ENCODE measurements at places on chromosomes 2 and 18.

GRCh38 chr2:121356058-121356640, 71.1 kb upstream of the TFCP2L1 start:
- DNase-seq: peak; percentile 60

DNA sequence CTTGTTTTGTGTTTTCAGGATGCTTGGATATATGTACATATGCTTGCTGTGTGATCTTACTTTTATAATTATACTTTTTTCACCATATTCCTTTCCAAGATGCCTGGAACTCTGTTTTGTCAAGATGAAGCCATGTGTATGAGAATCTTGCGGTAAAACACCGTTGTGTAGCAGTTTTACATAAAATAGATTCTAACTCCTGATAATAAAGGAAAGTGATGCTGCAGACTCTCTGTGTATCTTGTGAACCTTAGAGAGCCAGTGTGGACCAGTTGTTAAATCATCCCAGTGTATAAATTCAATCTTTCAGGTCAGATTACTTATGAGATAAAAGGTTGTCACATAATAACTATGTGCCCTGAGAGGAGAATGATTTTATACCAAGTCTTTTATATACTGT, 12.5 kb upstream of the ITGA4 start:
- DNase-seq: no peak

- DNase-seq: no peak
These were observed 7.0 kb upstream of the NDUFV2 start for GRCh38 chr18:9095297-9096006.

- DNase-seq: no peak
These were observed 50.5 kb downstream of the GAREM1 start for GRCh38 chr18:32420084-32420750.

DNA sequence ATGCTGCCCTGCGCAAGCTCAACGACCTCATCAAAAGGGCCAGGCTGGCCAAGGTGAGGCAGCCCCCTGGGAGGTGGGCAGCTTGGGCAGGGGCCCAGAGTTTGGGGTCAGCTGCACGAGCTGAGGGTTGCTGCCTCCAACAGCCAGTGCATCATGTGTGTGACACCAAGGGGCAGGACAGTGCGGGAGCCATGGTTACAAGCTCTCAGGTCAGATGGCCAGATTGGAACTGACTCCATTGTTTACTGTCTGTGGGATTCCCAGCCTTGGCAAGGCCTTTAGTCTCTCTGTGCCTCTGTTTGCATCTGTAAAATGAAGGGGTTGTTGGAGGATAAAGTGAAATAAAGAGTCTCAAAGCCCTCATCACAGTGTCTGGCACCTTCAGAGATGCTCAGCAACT, 26.9 kb downstream of the EHD3 start:
- DNase-seq: no peak

DNA sequence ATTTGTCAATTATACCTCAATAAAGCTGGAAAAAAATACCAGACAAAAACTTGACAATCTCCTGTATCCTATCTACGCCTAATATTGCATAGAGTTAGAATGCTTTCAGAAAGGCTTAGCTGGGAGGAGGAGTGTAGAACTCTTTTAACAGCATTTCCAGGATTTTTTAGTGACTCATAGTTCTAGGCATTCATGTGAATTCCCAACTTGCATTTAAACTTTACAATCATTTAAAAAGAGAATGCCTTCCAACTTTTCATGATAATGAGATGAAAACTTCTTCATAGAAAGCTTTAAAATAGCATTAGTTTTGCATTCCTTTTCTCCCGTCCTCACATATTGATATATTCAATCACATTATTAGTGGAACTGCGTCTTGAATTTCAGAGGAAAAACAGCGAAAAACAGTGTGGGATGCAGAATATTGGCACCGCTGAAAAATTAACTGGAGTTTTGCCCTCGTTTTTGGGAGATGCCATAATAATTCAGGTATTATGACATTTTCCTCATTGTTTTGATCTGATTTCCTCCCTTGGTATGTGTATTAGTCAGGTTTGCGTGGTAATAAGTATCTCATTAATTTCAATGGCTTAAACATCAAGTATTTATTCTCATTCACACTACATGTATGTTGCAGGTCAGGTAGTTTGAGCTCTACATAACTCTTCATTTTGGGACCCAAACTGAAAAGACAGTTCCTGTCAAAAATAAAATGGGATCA, 293.2 kb upstream of the FIGN start:
- DNase-seq: no peak

- no peak for DNase-seq
These were observed 77.1 kb downstream of the CYRIA start for GRCh38 chr2:16588565-16588964.

GRCh38 chr2:17620280-17620679, 79.8 kb downstream of the VSNL1 start:
- no peak for DNase-seq

DNA sequence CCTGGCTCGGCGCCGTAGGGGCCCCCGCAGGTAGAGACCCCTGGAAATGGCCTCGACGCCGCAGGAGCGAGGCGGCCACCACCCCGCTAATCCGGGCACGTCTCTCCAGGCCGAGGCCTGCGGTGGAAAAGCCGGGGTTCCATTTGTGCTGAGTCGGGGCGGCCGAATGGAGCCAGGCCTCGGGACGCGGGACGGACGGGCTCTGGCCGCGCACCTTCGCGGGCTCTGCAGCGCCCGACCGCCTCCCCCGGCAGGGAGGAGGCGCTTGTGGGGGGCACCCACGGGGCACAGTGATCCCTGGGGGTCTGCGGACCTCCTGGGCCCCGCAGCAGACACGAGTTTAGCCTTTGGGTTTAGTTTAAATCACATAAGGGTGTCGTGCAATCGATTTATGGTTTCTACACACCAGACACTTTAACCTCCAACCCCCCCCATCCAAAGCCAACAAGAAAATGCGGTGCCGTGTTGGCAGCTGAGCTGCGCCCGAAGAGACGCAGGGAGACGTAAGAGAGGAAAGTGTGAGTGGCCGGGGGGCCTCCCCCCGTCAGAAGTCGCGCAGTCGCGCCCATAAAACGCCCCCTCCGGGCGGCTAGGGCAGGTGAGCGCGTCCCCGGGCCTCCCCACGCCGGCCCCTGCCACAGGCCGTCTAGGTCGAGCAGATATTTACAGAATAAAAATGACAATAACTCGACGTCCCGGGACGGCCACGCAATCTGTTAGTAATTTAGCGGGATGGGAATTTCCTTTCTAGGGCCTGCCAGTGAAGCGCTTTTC, 1.0 kb upstream of the NFATC1 start:
- DNase-seq: no peak

DNA sequence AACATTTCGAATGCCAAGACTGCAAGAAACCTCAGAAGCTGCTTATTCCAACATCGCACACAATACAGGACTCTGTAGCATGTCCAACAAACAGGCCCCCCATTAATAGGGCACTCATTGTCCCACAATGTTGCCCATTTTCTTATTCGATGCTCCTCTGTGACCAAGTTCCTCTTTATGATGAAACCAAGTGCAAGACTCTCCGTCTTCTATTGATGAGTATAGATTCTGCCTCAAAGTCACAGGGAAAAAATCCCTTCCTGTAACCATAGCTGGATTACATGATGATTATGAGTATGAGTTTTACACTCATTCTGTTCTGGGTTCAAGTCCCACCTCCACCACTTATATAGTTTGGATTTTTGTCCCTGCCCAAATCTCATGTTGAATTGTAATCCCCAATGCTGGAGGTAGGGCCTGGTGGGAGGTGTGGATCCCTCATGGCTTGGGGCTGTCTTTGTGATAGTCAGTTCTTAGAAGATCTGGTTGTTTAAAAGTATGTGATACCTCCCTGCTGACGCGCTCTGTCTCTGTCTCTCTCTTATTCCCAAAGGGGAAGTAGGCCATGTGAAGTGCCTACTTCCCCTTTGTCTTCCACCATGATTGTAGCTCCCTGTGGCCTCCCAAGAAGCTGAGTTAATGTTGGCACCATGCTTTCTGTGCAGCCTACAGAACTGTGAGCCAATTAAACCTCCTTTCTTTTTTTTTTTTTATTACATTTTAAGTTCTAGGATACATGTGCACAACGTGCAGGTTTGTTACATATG, 148.7 kb downstream of the OSR1 start:
- no peak for DNase-seq

GRCh38 chr2:157260533-157261198, 3.2 kb downstream of the GALNT5 start:
- DNase-seq: no peak

- no peak for DNase-seq
These were observed 455.5 kb upstream of the MEIS1 start for GRCh38 chr2:65979446-65979845.

GRCh38 chr2:166117491-166117890, 10.3 kb downstream of the SCN1A start:
- DNase-seq: no peak

GRCh38 chr2:60581433-60582282, 28.2 kb upstream of the BCL11A start:
- no peak for DNase-seq

DNA sequence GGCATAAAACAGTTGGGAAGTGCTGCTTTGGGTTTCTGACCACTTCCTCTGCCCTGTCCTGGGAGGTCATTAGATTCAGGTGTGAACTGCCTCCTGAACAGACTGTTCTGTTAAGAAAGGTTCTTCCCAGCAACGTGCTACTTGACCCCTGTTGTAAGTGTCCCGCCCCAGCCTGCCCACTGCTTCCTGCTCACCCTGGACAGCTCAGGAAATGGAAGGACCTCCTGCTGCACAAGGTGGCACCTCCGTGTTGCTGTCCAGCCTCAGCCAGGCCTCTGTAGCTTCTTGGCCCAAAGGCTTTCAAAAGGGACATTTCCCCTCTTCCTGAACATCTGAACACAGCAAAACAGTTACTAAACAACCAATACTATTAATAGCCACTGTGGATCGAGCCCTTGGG, 5.3 kb downstream of the TOGARAM2 start:
- DNase-seq: no peak

GRCh38 chr2:206802654-206803514, 37.5 kb downstream of the FASTKD2 start:
- DNase-seq: no peak

GRCh38 chr2:579961-580360, 97.2 kb downstream of the TMEM18 start:
- DNase-seq: no peak

DNA sequence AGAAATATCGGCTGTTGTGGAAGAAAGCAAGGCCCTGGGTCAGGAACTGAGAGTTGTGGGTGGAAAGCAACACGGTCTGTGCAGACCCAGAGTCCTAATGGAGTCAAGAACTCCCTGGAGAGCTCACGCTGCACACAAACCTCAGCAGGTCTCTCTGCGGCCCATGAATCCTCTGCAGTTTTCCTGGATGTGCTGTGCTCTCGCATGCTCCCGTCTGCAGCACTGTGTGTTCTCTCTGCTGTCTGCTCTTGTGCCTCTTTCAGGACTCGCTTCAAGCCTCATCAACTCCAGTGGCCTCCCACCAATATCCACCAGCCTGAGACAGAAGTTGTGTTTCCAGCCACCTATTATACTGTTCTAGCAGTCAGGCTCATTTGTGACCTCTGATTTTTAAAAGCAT, 24.3 kb downstream of the RNU4ATAC start:
- DNase-seq: no peak

GRCh38 chr2:128455721-128456050, 137.0 kb upstream of the HS6ST1 start:
- DNase-seq: no peak

- no peak for DNase-seq
These were observed 68.2 kb downstream of the ZNF516 start for GRCh38 chr18:76426737-76427305.

DNA sequence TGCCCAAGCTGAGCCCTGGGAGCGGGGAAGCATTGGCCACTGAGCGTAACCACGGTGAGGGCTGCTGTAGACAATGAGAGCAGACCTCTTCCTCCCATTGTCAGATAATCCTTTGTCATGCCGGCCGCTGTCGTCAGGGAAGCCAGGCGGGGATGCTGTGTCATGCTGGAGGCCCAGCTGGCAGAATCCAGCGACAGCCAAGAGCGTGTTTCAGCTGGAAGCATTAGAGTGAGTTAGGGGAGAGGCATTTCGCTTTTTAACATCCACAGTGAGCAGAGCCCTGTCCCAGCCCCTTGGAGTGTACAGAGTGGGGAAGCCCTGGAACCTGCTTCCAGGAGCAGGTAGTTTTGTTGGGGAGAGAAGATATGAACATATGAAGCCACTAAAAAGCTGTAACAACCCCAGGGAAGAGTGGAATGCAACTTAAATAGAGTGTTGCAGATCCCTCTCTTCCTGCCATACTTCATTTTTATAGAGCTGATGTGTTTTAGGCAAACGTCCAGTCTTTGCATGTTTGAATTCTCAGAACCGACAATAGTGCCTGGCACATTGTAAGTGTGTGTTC, 7.0 kb downstream of the CTIF start:
- no peak for DNase-seq

GRCh38 chr2:5756272-5756671, 64.1 kb downstream of the SOX11 start:
- DNase-seq: no peak

DNA sequence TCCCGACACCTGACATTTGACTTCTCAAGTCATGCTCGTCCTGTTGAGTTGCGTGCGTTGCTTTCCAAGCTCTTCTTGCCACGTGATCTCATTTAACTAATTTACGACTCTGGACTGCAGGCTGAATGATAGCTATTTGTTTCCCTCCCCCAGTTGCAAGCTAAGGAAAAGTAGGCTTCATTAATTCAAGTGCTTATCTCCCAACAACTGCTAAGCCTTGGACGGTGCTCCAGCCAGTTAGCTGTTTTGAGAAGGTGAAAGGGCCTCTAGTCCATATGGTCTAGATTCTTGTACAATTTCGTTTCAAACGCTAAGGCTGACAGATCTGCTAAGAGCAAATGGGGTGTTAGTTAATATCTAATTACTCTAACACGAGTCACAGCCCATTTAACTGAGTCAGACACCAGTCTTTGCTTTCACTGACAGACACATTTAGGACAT, 21.1 kb downstream of the GPR45 start:
- no peak for DNase-seq

DNA sequence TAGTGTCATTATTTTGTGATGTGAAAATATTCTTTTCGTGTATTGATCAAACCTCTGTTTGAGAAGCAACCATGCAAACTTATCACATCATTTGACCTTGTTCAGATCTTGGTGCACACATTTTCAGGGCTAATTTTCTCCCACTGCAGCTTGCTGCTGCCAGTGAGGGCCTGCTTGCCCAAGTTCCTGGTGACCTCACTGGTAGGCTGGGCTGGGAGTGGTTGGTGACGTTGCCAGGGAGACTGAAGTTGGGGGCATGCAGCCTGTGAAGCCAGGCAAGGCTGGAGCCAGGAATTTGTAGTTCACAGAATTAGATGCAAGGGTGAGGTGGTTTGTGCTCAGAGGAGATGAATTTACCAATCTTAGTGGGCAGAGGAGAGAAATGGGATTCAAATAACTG, 38.5 kb downstream of the PARD3B start:
- no peak for DNase-seq

- no peak for DNase-seq
These were observed 136.7 kb downstream of the ANTXR1 start for GRCh38 chr2:69149631-69150215.

- peak; percentile 84 for DNase-seq
These were observed 43.4 kb downstream of the RNF144A start for GRCh38 chr2:6960659-6961058.
